ENCODE measurements at places on chromosomes 11 and 22.

DNA sequence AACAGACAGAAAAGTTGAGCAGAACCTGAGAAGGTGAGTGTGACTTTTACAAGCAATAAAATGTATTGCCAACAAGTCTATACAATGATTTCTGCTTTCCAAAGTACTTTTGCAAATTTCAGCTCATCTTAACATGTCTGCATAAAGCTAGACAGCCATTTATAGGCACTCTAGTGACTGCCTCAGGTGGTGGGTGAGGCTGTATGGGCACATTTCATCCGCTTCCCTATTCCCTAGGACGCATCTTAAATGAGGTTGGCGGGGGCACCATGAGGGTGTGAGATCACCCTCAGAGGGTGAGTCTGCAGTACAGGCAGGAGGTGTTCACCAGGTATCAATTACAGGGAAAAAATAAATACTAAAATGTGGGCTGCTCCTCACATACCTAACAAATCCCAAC, 110.1 kb downstream of the ETS1 start:
- DNase-seq, result no peak

DNA sequence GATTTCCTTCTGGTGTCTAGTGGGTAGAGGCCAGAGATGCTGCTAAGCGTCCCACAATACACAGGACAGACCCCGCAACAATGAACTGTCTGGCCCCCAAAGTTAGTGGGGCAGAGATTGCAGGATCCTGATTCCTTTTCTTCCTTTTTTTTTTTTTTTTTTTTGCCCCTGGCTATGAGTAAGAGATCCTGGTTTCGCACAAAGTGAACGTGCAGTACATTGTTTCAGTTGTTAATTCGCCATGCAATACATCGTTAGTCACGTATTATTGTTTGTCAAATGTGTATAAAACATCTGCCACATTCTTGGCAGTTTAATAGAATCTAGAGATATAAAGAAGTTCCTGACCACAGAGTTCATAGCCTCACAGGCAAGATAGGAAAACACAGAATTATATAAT, 20.2 kb downstream of the ST3GAL4 start:
- no peak for DNase-seq

- DNase-seq, result no peak
Measured at GRCh38 chr11:2541881-2542361, 97.1 kb downstream of the KCNQ1 start.

DNA sequence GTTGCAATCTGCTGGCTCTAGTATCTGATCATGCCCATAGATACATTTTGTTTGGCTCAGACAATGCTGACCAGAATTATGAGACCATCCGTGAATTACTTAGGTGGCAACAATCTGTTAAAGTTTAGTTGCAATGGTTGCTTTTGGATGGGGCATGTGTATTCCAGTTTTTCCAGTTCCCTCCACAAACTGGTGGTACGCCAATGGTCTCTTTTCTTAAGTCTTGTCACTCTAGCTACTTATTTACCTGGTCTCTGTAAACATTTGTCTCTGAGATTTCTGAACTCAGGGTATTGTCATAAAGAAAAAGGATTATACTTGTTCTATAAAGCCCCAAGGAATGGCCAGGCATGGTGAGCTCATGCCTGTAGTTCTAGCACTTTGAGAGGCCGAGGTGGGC, 65.9 kb downstream of the PGR start:
- no peak for DNase-seq

DNA sequence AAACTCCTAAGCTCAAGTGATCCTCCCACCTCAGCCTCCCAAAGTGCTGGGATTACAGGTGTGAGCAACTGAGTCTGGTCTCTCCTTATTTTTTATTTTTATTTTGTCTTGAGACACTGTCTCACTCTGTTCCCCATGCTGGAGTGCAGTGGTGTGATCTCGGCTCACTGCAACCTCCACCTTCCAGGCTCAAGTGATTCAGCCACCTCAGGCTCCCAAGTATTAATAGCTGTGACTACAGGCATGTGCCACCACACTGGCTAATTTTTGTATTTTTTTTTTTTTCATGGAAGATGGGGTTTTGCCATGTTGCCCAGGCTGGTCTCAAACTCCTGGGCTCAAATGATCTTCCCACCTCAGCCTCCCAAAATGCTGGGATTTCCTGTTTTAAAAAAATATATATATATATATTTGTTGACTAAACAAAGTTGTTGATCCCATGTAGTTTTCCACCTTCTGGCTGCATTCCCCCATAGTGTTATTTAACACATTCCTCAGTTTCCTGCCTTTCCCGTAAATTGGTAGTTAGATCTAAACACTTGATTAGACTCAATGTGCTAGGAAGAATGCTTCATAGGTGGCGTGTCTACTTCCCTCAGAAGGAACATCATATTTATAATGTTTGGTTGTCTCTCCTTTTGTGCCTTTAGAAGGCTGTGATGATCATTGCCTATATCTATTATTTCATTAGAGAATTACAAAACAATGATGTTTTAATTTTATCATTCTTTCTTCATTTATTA, 38.8 kb downstream of the LRRC32 start:
- no peak for DNase-seq
